Activated CD4-positive, alpha-beta memory T cell treated with anti-CD3 and anti-CD28 coated beads for 36 hours (primary cell): ENCODE measurements at places on chromosomes 2 and 18.

DNA sequence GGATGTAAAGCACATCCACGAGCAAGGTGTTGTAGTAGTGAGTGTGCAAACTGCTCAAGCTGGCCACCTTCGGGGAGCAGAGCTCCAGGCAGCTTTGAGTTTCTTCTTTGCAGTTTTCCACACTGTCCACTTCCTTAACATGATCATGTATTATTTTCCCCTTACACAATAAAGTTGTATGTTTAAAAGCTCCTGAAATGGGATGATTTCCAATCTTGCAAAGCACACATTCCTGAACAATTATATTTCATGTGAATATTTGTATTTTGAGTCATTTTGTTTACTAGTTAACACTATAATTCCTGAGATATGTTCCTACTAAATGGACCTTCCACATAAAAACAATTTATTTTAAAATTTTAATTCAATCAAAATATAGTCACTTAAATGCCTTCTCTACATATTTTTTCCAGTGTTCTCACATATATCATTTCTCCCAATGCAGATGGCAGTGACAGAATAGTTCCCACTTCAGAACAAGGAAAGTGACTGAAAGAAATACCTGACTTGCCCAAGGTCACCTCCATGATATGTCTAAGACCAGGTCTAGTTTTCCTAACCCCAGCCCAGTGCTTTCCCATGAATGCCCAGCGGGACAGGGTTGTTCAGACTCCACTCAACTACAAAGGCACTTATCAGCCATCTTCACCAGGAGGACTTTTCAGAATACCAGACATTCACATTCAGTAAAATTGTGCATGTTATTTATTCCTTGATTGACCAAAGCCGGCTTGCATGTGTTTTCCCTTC is 5.5 kb downstream of the CYB5A start:
- no peak for DNase-seq

- no peak for DNase-seq
Measured at GRCh38 chr2:240197462-240198139, 57.1 kb upstream of the OTOS start.

DNA sequence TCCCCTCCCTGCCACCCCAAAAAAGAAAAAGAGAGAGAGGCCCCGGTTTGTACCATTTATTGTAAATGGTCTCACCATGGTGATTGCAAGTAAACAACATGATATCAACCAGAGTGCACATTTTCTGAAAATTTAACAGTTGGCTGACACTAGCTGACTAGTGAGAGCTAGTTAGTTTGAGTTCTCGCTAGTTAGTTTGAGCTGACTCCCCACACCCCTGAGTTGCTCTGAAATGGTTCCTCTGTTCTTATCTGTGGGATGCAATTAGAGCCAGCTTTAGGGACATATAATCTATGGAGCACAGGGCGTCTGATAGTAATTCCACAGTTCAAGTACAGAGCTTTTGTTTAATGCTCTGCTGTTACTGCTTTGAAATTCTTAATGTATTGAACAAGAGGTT is 13.1 kb downstream of the CASP10 start:
- no peak for DNase-seq

DNA sequence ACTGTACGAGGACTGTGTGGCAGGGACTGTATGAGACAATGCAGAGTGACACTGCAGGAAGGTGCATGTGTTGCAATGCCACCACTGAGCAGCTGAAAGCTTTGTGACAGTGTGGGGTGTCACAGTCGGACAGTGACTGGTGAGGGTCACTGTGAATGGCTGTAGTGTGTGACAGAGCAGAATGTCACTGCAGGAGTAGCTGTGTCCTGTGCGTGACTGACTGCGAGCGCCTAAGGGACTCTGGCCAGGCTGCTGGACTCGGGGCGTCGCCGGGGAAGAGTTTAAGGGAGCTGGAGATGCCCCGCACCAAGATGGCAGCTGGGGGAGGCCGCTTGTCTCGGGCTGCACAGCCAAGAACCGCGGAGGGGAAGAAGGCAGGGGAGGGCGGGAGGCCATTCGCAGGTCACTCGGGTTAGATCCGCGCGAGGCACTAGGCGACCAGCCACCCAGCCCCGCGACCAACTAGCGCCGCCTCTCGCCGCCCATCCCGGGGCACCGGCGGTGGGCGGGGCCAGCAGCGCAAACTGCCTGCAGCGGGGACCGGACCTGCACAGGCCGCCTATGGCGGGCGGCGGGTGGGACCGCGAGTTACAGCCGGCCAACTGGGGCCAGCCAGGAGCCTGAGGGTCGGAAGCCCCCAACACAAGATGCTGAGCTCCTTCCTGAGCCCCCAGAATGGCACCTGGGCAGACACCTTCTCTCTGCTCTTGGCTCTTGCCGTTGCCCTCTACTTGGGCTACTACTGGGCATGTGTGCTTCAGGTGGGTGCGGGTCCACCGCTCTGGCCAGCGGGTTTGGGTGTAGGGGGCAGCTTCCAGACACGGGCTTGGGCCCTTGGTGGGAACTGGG is at the start of gene ABHD1:
ABHD1 (plus strand) TSS at position 514 of the 849 bp plus-strand sequence; CDS start at position 648, 134 bp downstream.
- peak; percentile 71 for DNase-seq

GRCh38 chr18:12998332-12999060 is 7.3 kb downstream of the CEP192 start:
- DNase-seq: no peak

DNA sequence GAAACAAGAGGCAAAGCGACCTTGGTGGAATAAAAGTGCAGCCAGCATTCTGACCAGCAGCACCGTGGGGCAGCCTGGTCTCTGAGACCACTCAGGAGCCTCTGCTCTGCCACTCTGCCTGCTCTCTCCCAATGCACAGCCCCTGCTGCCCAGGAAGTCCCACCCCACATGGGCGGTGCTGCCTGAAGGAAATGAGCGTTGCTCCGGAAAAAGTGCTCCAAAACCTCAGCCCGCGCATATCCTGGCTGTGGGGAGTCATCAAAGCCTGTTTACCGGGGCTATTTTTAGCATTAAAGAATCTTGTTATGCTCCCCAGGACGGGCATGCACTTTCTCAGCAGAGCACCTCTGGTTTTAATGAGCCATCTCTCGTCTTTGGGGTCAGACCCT is 54.5 kb downstream of the EPAS1 start:
- DNase-seq: peak; percentile 87

GRCh38 chr18:7870855-7871254 is 303.7 kb downstream of the PTPRM start:
- no peak for DNase-seq

GRCh38 chr2:238146884-238147544 is 8.5 kb downstream of the KLHL30 start:
- DNase-seq: no peak
